ENCODE measurements at places on chromosomes 12 and 14.
A peak's percentile ranks its signal among the peaks of the same experiment; 100 is the strongest.

DNA sequence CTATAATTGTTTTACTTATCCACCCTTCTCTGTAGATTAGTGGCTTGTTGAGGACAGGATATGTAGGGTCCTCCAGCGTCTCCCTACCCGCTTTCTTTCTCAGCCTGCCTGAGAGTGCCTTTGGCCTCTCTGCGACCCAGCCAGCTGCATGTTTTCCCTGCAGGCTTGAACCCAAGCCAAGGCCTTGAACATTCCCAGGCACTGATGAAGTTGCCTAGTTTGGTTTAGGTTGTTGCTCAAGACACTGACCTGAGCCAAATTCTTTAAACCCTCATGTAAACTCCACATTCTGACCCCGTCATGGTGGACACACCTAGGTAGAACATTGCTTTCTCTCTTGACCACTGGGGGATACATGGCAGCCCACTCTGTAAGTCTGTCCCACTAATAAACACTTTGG, 33.4 kb upstream of the TXNRD1 start:
- no peak for DNase-seq

DNA sequence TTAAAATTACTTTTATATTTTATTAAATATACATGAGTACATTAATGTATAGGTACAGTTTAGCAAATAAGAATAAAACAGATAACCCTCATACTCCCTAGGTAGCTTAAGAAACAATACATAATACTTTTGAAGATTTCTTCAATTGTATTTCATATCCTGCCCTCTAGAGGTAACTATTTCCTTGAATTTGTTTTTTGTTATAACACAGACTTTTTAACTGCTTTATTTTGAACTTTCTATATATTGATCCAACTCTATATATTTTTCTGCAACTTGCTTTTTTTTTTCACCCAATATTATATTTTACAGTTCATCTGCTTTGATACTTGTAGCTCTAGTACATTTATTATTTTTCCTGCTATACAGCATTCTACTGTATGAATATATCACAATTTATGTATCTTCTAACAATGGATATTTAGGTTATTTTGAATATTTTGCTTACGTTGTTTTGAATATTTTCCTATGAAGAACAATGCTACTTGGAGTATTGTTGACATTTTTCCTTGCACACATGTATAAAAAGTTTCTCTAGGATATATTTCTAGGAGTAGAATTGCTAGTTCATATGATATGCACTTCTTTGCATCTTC, 72.8 kb upstream of the ABCD2 start:
- no peak for DNase-seq

DNA sequence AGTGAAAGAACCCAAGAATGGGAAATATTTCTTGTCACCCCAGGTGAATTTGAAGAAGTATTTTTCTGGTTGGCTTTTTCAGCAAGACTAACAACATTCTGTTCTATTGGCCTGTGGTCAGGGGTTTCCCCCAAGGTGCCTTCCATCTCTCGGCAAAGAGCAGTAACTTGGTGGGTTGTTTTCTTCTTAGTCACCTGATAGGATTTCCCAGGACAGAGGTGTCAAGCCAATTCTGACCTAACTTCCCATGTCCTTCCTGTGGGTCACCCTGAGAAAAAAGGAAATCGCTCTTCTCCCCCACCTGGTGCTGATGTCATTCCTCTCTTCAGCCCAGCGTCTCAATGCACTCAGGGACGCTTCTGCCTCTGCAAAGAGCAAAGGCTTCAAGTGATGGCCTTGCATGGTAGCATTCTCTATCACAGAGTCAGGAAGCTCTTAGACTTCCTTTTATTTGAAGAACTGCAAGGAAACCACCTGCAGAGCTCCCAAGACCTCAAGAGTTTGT, 16.1 kb upstream of the IFNG start:
- DNase-seq: peak; percentile 25

GRCh38 chr12:47730341-47730744, 5.1 kb upstream of the ENDOU start:
- DNase-seq: no peak

DNA sequence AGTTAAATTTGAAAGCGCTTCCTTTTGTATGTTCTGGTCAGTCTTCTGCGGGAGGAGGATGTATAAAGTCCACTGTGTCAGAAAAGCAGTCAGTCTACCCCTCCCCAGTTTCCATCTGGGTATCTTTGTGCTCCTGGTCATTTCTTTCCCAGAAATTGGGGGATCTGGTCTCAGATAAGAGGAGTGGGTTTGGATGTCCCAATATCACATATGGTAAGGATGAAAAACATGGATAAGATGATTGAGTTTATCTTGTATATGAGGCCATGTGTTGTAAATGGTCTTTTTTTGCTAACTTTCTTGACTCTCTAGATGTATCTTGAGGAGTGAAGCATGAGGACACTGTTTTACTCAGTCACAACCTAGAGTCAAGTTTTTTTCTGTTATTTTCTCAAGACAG, 186.8 kb upstream of the HIF1A start:
- no peak for DNase-seq

- DNase-seq: no peak
Measured at GRCh38 chr14:80095623-80096022, 115.7 kb downstream of the DIO2 start.

DNA sequence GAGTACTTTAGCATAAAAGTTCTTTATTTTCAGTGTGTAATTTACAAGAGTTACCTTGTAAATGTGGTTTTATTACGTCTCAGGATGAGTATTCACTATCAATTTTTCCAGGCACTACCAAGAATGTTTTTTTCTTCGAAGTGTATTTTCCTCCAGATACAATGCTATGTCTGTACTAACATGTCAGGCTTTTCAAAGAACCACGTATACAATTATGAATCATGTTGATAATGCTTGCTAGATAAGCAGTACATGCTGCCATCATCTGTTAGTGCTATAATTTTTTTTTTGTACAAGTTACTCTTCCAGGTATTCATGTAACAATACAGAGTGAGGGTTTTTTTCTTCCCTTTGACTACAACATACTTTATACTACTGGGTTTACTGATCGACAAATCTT, 5.6 kb upstream of the KANSL2 start:
- no peak for DNase-seq

DNA sequence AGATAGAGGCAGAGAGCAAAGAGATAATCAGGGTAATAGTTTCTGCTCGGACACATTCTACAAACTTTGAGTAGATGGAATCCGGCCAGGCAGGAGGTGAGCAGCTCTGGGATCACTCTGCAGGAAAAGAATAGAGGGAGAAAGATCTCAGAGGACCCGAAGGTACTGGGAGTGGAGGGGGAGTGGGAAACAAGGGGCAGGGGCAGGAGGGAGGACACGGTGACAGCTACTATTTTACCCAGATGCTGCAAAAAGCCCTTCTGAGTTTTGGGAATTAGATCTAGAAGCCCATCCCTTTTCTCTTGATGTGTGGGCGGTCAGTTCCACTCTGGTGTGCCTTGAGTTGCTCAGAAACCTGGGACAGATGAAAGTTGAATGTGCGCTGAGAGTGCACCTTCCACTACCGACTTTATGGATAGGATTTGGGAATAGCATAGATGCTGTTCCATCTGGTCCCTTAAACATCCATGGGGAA, 556 bp downstream of the GPRC5A start:
- DNase-seq: no peak

- no peak for DNase-seq
Measured at GRCh38 chr14:75518625-75519024, 3.6 kb upstream of the BATF start.

GRCh38 chr14:23562822-23563472, 4.6 kb downstream of the AP1G2 start:
- DNase-seq: no peak

DNA sequence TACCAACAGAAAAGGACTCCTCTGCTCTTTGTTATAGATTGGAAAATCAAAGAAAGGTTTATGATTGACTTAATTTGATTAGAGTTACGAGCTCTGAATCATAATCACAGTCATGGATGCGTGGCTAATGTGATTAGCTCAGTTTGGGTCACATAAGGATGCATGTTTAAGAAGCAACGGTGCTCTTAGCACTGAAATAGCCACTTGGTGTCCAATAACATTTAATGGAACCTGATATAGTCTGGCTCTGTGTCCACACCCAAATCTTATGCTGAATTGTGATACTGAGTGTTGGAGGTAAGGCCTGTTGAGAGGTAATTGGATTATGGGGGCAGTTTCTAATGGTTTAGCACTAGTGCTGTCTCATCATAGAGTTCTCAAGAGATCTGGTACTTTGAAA, 501.6 kb downstream of the SLC6A15 start:
- no peak for DNase-seq

DNA sequence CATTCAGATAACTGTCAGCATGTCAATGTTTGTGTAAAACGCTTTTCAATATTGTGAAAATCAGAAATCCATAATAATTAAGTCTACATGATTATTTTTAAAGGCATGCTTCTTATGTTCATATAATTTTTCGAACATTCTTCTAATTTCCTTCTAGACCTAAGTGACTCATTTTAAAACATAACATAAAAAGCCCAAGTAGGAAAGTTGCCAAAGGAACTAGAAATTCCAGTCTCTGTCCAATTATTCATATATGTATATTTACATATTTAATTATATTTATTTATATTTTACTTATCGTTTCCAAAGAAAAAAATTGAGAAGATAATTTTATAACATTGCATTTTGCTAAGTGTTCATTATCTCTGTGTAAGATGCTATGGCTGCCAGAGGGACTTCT, 110.4 kb downstream of the TMTC1 start:
- DNase-seq: no peak

DNA sequence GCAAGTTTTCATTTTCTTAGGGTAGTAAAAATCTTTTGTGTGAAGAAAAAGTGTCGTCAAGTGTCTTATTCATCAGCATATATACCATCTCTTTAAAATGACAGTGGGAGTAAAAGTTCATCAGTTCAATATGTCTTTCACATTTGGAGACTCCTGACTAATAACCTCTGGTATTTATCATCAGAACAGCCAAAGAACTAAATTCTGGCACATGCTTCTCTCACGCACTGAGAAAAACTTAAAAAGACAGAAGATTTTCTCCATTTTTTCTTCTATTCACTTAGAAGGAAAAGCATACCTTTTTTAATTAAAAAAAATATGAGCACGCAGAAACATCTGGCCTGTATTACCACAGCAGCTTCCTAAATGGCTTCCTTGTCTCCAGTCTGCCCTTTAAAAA, 265.7 kb downstream of the AKAP6 start:
- no peak for DNase-seq

DNA sequence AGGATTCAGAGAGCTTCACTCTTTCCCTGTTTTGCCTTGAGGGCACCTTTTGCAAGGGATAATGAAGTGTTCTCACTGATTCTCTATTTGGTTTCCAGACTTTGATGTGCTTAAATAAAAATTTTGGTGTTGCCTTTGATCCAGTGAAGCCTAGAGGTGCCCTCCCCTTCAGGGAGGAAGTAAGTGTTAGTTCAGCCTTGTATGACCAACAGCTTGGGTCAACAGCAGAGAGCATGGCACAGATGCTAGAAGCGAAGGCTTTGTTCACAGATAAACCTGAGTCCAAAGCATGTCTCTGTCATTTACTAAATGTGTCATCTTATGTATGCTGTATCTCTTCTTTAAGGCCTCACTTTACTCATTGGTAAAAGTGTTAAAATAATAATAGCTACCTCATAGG, 52.8 kb upstream of the STXBP6 start:
- DNase-seq: no peak

DNA sequence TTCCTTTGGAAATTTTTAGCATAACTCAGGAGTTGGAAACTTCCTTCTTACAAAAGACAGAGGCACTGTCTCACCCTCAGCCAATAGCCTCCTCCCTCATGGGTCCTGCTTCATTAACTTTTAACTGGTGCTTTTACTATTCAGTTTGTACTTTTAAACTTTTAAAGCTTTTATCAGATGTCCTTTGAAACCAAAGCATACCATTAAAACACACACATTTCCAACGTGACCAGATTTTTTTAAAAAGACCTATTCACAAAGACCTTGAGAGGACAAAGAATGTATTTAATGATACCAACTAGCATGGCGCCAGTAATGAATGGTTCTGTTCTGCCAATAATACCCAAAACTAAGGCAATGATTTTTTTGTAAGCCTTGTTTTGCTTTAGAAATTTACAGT, 173.6 kb upstream of the EEA1 start:
- DNase-seq: no peak

- no peak for DNase-seq
Measured at GRCh38 chr14:76931631-76932402, 96.7 kb downstream of the IRF2BPL start.

DNA sequence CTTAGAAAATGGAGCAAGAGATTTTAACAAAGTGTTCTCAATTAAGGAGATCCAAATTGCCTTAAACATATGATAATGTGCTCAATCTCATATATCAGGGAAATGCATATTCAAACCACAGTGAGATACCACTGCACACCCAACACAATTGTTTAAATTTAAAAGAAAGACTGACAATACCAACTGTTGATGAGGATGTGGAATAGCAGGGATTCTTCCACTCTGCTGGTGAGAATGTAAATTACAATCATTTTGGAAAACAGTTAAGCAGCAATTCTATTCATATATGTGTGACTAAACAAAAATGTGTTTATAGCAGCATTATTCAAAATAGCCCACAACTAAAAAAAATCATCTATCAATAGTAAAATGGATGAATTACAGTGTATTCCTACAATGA, 144.2 kb downstream of the KICS2 start:
- DNase-seq: no peak

- DNase-seq: no peak
Measured at GRCh38 chr14:60681271-60681670, 32.0 kb upstream of the SIX1 start.

DNA sequence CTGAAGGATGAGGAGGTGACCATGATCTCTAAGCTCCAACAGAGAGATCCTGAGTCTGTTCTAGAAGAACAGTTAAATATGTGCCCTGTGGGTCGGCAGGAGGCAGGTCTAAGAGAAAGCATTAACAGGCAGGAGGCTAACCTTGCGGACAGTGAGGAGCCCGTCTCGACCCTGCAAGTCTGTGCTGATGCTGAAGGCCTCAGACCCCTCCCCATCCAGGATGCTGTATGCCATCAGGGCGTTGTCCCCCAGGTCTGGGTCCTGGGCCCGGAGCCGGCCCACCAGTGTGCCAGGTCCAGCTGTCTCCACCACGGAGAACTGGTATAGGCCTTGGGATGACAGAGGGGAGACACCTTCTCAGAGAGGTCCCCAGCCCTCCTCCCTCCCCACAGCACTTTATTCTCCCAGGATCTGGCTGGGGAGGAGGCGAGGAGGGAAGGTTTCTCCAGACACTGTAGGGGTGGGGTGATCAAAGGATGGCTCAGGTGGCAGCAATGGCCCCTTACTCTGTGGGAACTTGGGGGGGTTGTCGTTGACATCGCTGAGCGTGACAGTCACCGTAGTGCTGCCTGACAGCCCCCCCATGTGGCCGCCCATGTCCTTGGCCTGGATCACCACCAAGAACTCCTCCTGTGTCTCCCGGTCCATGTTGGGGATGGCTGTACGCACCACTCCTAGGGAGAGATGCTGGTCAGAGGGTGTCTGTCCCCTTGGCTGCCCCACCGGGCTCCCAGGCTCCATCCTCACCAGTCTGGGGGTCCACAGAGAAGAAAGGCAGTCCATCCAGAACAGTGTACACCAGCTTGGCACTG, 3.1 kb downstream of the CDH24 start:
- no peak for DNase-seq
